ENCODE measurements at places on chromosomes 4 and X.
A peak's percentile ranks its signal among the peaks of the same experiment; 100 is the strongest.

DNA sequence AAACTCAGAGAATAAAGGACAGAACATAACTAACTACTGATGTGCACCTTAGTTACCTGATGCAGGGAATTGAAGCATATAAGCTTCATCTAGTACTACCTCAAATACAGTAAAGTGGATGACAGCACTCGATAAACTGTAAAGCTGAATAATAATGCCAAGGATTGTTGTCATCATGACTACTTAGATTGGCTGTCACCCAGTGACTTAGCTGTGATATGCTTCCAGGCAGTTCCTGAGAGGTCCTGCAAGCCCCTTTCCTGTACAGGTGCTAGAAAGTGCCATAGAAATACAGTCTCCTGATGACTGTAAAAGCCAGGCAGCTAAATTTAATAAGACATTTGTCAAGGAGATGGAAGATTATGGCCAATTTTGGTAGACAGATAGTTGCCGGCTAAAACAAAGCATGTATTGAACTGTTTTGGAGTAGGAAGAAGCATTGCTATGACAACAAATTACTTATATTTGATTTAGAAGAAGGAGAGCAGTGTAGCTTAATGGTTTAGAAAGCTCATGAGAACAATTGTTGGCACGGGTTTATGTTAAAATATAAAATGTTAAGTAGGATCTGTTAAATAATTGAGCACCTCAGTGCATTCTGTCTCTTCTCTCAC is 29.7 kb downstream of the TMEM164 start:
- DNase-seq = no peak

GRCh38 chr4:186781032-186781917 is 57.6 kb upstream of the FAT1 start:
- no peak for DNase-seq

GRCh38 chrX:123899701-123900100 is 39.8 kb downstream of the XIAP start:
- DNase-seq = no peak

DNA sequence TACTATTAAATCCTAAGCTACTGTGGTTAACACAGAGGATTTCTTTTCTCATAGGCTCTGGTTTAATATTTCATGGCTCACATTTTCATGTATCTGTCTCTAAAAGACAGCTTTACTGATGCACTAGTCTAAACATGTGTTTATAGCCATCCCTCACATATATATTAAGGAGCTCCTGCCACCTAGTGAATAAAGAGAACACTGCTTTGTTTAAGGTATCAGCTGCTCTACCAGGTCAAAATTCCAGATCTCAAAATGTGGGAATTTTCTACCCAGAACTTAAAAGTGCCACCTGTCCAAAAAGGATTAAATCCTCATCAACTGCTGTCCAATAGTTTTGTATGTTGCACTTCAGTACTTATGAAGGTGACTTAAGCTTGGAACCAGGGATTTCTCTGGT is 188.5 kb upstream of the TEX13C start:
- DNase-seq = no peak

- DNase-seq = no peak
These were observed 3.6 kb downstream of the USP46 start for GRCh38 chr4:52655506-52655905.

DNA sequence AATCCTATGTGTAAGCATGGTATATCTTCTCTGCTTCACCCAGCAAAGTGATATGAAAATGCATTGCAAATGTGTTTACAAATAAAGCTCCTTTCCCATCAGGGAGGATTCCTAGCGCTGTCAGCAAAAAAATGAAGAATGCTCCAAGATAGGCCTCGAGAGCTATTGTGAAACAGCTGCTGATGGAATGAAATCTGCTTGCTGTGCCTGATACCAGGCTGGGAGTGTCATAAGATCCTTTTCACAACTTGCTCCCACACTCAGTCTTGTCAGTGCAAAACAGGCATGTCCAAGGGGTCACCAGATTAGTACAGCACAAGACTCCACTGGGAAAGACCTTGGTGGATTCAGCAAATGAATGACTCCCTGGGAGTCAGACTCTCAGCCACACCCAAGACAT is 34.1 kb downstream of the HNRNPH2 start:
- no peak for DNase-seq

GRCh38 chrX:22433292-22434070 is 160.8 kb downstream of the CBLL2 start:
- no peak for DNase-seq

GRCh38 chr4:12138488-12138887 is 709.8 kb upstream of the HS3ST1 start:
- DNase-seq = no peak

DNA sequence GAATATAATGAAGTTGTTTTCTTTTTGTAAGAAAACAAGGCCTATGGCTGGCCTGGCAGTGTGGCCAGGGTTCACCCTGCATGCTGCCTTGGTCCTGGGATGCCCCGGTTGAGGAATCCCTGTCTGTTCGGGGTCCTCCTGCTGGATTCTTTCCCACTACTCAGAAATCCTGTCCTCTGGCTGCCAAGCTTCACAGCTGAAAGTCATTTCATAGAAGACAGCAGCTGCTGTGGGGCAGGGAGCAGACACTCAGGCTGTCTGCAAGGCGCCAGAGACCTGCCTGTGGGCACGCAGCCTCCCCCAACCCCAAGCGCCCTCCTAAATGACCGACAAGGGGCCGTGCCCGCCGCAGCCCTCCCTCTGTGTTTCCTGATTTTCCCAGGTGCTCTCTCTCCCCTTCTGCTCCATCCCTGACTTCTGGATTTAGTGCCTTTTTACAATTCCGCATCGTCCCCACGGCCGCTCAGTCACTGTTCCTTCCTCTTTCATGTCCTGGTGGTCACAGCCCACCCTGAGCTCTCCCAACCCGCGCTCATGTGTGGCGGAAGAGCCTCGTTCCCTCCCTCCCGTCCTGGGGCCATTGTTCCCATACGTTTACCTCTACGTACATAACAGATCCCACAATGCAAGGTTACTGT is 27.5 kb downstream of the ZFYVE28 start:
- no peak for DNase-seq

DNA sequence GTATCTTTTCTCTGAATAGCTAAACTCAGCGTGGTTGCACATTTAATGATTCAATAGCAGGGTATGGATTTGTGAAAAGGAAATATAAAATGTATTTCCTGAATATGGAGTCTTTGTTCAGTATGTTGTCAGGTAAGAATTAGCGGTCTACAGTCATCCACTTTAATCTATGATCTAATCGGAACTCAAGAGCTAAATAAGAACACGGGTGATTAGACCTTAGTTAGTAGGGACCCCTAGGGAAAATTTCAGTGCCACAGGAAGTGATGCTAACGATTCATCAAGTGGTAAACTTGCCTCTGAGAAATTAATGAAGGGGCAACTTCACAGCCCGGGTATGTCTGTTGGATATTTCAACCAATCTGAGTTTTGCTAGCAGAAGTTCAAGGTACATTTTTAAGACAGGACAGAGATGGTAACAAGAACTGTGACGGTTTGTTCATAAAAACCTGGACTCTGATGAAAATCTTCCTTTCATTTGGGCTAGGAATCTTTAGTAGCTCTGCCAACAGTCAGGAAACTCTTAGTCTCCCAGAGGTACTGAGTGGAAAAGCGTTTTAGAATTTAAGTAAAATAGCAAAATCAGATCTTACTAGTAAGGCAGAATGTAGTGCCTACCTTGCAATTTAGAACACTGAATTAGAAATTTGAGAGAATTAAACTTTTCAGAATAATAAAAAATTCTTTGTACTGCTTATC is 47.1 kb downstream of the PCDH7 start:
- no peak for DNase-seq

GRCh38 chr4:140212646-140213045 is 58.7 kb upstream of the MAML3 start:
- DNase-seq = no peak

DNA sequence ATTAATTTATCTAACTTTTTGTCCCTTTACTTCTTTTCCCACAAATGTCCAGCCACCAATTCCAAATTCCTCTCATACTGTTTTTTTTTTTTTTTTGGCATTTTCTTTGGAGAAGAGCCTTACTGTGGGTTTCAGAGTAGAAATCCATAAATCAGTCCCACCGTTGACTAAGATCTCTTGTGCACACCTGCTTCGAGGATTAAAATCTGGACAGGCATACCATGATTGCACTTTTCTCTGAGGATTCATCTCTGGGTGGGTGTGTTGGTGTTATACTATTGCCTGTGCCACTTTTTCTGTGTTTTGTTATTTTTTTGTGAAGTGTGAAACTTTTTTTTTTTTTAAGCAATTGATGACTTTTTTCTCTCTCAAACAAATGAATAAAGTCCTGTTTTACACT is 13.2 kb downstream of the PRDM8 start:
- DNase-seq = no peak

GRCh38 chrX:19990151-19990555 is 708 bp downstream of the BCLAF3 start:
- no peak for DNase-seq

GRCh38 chrX:10794203-10794630 is 173.8 kb upstream of the MID1 start:
- no peak for DNase-seq

- DNase-seq = no peak
These were observed 48.4 kb upstream of the RPS6KA3 start for GRCh38 chrX:20315140-20315539.

GRCh38 chrX:1388651-1389050 is 3.3 kb downstream of the SLC25A6 start:
- no peak for DNase-seq

- no peak for DNase-seq
These were observed 75.0 kb upstream of the IL2 start for GRCh38 chr4:122531514-122531913.

DNA sequence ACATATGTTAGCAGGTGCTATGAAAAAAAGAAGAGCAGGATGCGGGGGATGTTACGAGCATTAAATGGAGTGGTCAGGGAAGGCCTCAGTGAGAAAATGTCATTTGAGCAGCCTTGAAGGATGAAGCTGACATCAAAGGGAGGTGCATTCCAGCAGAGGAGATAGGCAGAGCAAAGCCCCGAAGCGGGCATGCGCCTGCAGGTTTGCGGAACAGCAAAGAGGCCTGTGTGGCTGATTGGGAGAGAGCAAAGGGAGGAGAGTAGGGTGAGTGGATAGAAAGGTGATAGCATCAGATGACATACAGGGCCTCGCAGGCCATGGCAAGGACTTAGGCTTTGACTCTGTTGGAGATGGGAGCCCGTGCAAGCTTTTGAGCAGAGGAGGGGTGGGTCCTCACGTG is 95.4 kb upstream of the GPR50 start:
- no peak for DNase-seq

DNA sequence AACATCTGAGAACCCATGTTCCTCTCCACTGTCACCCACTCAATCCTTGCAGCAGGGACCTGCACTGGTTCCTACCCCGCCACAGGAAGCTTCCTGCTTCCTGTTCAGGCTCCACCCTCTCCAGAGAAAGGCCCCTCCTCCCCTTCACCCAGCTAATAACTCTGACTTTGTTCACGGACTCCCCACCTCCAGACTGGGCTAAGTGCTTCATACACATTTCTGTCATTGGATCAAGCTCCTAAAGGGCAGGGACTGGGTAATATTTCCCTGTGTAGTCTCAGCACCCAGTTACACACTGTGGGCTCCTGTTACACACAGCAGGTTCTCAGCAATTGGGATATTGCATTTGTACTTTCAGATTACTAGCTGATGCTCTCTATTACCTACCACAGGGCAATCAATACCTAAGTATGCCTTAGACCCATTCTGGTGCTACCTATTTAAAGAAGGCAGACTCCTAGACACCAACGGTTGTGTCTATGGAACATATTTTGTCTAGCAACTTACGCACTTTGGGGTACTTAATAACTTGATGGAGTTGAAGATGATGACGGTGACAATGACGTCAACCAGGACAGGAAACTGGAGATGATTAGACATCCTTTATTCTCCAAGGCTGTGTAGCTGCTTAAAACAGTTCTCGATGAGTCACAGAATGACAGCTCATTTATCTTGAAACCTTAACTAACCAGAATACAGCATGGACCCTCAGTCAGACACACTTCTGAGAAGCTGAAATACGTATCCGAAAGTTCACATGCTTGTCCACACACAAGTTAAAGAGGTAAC is 58.1 kb downstream of the MAML3 start:
- peak; percentile 68 for DNase-seq

DNA sequence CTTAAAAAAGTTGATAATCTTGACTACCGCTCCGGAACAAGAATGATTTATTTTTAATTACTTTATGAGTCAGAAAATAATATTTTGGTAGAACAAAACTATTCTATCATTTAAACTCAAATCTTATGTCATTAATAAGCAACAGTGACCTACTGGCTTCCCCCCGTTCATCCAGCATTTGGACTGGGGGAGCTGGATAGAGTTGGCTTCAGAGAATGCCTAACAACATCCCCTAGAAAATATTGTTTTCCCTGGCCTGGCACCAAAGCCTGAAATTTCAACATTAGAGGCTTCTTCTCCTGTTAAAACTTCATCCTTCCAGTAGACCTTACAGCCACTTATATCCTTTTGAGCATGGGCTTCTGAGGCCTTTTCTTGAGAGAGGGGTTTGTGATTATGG is 55.7 kb upstream of the PDLIM3 start:
- no peak for DNase-seq

DNA sequence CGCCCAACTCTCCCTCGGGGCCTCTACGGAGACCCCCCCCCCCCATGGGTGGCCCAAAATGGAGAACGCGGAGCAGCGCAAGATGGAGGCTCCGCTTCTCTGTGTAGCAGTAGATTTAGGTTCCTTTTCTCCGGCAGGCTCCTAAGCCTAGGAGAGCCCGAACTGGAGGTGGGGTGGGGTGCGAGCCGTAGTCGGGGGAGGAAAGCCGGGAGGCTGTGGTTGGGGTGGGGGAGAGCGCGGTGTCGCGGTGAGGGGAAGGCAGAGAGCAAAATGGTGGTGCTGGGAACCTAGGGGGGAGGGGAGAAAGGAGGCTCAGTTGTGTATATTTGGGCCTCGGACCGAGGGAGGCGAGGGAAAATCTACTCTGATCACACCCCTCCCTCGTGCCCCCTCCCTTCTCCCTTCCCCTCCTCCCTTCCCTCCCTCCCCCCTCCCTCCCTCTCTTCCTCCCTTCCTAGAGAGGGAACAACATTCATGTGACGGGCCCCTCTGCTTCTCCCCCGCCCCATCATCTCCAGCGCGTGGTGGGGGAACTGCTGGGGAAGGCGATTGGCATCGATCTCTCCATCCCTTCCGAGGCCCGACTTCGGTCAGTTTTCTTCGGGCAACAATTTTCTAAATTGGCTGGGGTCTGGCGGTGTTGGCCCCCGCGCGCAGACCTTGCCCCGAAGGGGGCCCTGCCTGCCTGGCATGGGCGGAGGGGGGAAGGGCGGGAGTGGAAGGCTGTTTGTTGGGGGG is at the start of gene STAG2:
Gene STAG2 (plus strand): TSS at position 439 of the 738 bp plus-strand sequence. CDS start 60,922 bp downstream, outside the sequence.
- DNase-seq = peak; percentile 61

GRCh38 chrX:17409566-17410290 is 34.7 kb downstream of the NHS start:
- DNase-seq = no peak

DNA sequence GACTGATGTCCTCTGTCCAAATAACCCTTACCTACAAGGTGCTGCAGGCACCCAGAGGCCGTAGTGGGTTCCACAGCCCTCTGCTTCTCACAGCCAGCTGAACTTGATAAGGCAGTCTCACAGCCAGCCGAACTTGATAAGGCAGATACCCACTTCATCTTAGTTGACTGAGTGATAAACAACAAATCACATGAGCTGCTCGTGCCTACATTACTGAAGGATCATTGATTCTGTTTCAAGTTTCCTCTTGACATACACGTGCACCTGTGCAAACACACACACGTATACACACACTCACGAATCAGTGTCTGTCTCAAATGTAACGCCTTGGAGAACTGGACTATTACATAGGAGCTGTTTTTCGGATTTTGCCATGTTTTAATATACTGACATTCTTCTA is 276.3 kb downstream of the DCTD start:
- no peak for DNase-seq
